ENCODE measurements at places on chromosomes 12 and 14.

- DNase-seq = no peak
Measured at GRCh38 chr12:19306366-19306765, 132.9 kb upstream of the AEBP2 start.

GRCh38 chr12:131950182-131950913 is 606 bp downstream of the EP400 start:
- peak; percentile 61 for DNase-seq

GRCh38 chr12:121246893-121247557 is 37.1 kb downstream of the P2RX4 start:
- DNase-seq = no peak

DNA sequence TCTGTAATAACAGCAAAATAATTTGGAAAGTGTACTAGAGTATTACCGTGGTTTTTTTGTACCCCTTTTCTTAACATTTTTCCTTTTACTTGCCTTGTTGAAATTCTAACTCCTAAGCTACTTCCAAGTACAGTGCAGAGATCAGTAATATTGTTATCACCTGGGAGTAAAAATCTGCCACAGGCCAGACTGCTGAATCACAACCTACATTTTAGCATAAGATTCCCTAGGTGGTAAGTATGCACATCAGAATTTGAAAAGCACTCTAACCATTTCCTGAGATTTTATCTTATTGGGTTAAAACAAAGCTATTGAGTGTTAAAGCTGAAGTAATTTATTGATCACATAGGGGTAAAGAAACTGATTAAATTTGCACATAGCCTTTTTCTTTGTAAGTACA is 55.2 kb upstream of the KCNH3 start:
- DNase-seq = no peak

GRCh38 chr14:51342226-51342625 is 102.2 kb downstream of the TMX1 start:
- DNase-seq = no peak

DNA sequence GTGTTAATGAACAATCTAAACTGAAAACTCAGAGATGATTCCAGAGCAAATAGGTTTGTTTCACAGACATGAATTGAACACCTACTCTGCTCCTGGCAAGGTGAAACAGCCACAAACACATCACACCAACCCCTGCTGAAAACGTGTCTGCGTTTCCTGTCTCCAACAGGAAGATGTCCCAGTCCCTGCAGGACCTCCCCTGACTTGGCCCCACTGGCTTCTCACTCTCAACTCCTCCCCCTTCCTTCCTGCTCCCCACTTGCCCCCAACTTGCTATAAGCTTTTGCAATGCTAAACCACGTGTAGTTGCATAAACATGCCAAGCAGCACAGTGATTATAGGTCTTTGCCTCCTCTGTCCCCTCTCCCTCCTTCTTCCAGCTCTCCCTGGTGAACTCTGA is 567.6 kb downstream of the BCL11B start:
- peak; percentile 11 for DNase-seq

DNA sequence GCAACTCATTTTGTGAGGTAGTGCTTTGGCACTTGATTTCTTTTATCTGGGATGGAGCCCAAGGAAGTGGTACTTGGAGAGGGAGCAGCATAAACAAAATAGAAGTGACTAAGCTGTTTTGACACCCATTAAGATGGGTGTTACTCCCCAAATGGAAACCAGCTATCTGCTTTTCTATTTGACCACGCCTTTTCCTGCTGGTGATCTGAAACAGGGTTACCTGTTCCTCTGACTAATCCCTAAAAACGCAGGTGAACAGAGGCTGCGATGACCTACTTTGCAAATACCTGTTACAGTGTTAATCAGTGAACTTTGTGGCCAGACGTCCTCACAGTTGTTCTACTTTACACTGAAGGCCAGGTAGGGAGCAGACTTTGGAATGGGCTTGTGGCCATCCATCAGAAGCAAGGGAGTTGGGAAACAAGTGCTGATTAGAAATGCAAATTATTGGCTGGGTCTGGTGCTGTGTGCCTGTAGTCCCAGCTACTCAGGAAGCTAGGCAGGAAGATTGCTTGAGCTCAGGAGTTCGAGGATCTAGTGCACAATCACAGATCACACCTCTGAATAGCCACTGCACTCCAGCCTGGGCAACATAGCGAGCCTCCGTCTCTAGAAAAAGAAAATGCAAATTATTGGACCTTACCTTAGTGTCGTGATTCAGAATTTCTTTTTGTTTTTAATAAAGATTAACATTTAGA is 58.3 kb upstream of the HECTD1 start:
- no peak for DNase-seq

- no peak for DNase-seq
Measured at GRCh38 chr12:46945591-46945990, 119.8 kb upstream of the SLC38A4 start.

DNA sequence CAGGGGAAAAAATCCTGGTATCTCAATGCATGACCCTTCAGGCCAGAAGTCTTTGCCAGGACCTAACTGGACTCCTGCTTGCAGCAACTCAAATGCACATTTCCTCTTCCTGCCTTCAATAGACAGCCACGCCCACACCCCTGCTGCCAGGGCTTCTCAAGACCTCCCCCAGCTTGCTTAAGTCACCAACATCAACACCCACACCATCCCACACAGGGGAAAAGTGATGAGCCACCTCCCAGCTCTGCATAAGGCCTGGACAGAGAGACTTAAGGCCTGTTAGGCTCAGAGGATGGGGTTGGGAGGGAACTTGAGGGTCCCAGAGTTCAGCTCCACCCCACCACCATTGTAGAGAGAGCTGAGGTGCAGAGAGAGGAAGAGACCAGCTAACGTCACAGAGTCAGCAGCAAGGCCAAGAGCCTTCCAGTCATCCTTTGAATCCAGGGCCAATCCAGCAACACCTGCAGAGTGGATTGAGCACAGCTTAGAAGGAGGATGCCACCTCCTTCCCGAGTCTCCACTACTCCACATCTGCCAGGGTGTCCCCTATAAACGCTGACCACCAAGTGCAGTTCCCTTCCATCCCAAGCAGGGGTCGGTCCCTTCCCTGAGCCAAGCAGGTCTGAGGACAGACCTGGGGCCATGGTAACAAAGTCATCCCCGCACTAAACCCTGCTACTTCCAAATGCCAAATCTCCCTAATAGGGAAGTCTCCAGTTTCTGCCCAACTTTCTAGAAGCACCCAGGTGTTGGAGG is 50.0 kb downstream of the KDM2B start:
- DNase-seq = peak; percentile 68

DNA sequence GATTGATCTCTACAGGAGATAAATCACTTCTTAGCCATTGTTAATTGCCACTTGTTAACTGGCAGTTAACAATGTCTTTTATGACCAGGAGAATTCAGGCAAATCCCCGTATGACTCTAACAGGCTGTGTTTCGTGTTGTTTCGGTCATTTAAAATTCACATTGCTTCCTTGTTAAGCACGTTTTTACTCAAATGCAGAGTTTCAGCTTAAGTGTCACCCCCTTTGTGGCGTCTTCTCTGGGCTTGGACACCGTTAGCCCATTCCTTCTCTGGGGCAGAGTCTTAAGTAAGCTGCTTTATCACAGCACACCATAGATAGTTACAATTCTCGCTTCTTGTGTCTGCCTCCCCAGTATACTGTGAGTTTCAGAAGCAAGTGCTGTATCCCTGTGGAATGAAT is 205.4 kb downstream of the EPS8 start:
- DNase-seq = no peak

DNA sequence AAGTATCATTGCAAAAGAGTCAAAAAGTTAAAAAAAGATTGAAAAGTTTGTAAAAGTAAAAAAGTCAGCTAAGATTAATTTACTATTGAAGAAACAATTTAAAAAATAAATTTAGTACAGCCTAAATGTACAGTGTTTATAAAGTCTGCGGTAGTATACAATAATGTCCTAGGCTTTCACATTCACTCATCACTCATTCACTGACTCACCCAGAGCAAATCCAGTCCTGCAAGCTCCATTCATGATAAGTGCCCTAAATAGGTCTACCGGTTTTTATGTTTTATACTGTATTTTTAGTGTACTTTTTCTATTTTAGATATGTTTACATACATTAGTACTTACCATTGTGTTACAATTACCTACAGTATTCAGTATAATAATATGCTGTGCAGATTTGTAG is 43.9 kb upstream of the ABCC9 start:
- no peak for DNase-seq

DNA sequence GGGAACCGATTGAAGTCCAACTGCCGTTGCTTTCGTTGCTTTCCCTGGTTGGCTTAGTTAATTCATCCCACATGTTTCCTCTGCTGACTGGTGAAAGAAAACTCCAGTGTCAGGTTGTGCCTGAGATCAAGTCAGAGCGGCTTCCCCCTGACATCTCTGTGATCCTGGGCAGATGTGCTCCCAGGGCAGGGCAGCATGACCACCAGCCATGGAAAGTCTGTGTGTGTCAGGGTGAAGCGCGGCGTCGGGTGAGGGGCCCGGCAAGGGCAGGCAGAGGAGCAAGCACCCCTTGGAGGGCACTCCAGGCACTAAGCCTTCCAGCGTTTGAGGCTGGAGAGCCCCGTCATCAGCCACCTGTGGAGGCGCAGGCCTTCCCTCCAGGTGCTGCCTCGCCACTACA is 54.5 kb upstream of the IGF1 start:
- DNase-seq = no peak

DNA sequence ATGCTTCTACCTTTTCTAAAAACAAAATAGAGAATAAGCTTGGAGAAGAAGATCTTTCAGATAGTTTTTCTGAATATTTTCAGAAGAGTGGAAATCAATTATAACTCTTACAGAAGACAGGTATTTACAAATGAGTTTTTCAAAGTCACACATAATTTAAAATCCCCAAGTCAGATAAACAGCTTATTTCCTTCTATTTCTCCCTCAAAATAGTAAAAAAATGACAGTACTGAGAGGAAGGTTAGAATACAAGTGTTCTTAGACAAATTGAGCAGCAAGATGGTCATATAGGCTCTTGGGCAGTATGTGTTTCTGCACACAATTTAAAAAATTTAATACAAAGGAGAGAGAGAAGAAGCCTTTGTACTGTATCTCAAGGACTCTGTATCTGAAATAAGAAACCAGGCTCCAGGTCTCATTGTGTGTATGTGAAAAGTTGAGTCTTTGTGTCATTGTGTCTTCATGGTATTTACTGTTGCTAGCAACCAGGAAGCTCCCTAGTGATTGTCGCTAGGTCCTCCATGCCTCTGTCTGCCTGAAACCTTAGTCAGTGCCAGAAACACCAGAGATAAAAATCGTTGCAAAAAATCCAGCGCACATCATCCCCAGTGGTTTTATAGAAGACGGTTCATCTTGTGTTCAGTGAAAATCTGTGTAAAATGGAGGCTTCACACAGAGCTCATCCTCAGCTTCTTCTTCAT is 12.9 kb upstream of the TUBA1A start:
- peak; percentile 16 for DNase-seq

DNA sequence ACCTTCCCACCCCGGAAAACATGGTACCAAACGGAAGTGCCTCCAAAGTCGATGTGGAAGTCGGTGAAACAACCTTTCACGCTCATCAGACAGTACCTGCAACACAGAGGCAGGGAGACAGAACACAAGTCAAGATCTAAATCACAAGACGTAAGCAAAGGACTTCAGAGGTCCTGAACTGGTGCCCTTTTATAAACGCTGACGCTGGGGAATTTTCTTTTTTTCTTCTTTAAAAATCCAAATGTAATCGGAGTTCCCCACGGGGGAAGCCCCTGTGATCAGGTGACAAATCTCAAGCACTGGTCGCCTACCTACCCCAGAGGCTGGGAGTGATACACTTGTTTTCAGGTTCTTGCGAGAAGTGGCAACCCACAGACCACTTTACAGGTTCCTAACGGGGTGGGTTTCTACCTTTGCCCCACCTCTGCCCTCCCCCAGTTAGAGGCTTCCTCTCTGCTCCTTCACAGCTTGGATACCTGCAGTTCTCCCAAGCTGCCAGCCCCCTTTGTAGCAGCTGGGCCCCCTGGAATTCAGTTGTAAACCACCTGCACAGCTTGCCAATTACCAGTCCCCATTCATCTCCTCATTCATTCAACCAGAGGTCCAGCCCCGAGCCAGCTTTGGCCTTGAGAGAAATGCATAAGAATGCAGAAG is 46.2 kb downstream of the KDM2B start:
- peak; percentile 66 for DNase-seq

GRCh38 chr12:28216016-28216415 is 25.8 kb downstream of the CCDC91 start:
- no peak for DNase-seq

DNA sequence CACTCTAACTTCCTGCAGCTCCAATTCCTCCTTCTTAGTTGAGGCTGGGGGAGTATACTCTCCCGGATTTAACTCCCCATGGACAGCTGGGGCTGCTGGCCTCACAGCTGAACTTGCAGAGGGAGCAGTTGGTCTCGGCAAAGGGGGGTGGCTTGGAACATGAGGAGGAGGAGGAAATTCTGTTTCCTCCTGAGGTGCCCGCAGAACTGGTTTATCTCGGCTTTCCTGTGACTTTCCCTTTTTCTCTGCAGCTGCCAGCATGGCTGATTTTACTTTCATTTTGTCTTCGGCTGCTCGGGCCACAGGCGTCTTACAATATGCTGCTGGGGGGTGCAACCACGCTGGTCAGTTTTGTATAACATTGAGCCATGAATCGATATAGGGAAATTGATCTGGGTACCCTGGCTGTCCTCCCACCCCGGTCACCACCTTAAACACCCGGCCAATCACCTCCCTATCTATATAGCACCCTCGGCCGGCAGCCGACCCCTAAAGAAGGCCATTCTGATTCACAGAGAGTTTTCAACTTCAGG is 1317.6 kb downstream of the TMEM121 start:
- DNase-seq = peak; percentile 39

DNA sequence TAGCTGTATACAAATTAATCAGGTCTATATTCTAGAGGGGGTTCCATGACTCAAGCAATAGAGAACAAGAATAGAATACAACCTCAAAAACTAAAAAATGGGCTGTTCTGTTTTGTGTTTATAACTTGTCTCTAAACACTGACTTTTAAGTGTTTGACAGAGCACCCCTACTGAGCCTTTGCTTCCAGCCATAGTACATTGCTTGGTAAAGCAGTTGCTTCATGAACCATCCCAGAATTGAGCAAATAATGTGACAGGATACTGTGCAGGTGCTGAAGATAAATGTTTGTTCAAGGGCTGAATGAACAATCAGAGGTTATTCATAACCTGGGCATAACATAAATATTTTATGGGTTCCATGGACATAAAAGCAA is 11.5 kb downstream of the SPTSSA start:
- DNase-seq = no peak

DNA sequence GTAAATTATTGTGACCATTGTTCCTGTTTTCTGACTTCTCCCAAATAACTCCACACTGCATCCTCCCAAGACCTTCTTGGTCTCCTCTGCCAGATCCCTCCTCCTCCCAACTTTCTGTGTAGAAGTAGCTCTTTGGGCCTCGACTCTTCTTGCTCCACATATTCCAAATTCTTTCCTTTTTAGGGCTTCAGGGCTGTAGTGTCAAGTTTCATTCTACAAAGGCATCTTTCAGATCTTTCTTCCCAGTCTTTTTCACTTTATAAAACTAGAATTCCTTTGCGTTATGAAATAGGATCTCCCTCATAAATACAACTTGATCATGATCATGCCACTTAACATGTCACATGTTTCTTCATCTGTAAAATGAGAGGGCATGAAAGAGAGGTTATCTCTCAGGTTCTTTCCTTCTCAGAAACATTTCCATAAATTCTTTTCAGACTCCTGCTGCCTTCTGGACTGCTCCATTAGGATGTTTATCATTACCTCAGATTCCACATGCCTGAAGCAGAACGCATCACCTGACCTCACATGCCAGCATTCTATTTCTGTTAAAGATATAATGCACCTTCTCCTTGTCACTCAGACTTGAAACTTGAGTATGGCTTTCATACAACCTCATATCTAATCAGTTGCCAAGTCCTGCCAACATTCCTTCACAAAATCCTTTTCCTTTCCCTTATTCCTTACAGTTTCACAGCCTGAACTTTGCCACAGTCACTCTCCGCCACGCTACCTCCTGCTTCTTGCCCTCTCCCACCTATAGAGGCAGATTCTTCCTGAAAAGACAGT is 8.5 kb downstream of the SLC38A1 start:
- DNase-seq = no peak

All from activated CD4-positive, alpha-beta T cell treated with anti-CD3 and anti-CD28 coated beads for 48 hours (primary cell).